ENCODE measurements at places on chromosomes 7 and 10.

- no peak for DNase-seq
Observed at GRCh38 chr10:132452216-132452650, 55.2 kb downstream of the PWWP2B start.

DNA sequence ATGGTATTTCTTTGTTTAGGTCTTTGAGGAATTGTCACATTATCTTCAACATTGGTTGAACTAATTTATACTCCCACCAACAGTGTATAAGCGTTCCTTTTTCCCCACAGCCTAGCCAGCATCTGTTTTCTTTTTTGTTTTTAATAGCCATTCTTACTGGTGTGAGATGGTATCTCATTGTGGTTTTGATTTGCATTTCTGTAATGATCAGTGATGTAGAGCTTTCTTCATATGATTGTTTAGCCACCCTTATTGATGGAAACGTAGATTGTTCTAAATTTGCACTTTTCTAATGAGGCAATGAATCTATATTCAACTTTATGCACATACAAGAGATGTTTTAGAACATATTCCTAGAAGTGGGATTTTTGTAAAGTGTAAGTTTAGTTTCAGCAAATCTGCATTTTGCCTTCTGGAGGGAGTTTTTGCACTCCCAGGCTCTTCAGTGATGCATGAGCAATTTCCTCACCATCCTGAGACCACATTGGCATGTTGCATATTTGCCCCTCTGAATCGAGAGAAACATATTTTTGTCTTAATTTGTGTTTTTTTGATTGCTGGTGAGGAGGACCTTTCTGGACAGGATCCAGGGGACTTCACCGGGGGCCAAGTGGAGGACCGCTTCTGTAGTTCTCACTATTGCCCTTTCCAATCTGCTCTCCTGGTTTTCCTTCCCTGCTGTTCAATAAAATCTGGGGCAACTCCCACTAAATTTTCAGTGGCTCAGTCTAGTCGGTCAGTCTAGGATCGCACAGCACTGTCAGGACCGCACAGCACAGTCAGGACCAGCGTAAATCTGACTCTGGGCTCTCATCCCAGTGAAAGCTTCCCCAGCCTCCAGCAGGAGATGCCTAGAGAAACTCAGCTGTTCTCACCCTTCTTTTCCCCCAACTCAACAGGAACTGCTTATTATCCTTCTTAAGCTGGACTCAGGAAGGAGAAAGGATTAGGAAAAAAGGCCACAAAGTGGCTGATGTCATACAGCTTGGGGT, 157.0 kb downstream of the PTPN20 start:
- DNase-seq = no peak

DNA sequence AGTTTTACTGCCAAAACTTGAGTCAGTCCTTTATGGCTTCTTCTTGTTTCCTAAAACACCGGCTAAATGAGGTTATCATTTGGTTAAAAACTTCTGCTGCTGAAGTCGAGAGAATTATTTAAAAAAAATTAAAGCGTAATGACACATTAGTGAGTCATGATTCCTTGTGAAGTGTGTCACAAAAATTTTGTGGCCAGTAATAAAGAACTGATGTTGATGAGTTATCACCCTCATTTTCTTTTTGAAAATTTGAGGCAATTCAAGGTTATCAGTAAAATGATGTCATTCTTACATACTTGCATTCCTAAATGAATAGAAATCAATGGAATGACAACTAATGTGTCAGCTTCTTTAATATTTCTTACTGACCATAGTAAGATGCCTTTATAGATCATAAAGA, 427.4 kb downstream of the SORCS3 start:
- no peak for DNase-seq

DNA sequence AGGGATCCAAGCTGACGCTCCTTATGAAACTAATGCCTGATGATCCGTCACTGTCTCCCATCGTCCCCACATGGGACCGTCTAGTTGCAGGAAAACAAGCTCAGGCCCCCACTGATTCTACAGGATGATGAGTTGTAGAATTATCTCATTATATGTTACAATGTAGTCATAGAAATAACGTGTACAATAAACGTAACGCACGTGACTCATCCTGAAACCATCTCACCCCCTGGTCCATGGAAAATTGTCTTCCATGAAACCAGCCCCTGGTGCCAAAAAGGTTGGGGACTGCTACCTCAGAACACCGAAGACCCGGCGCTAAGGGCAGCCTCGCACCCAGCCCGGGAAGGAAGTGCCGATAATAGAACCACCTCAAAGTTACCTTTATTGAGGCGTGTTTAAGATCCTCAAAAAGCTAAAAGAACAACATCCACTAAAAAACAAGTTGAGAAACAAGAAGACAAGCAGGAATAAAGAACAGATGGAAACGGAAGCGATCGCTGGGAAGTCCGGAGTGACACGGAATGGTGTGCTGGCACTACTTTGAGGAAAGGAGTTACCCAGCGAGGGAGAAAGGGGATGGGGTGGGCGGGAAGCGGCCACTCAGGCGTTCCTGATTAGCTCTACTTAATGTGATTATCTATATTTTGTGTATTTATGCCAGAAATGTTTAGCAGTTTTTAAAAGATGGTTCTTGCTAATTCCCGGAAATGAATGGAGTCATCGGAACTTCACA, 50.1 kb upstream of the PRKAR1B start:
- DNase-seq = no peak

- DNase-seq = no peak
Observed at GRCh38 chr7:78760620-78761355, 692.7 kb downstream of the MAGI2 start.

- no peak for DNase-seq
Observed at GRCh38 chr10:64115908-64116643, 594.9 kb downstream of the REEP3 start.

- no peak for DNase-seq
Observed at GRCh38 chr7:91628742-91629141, 251.8 kb downstream of the MTERF1 start.

GRCh38 chr7:134813663-134814396, 34.4 kb downstream of the CALD1 start:
- no peak for DNase-seq

- no peak for DNase-seq
Observed at GRCh38 chr7:107012691-107013090, 31.8 kb upstream of the PRKAR2B start.

GRCh38 chr10:50469778-50470193, 154.0 kb downstream of the SGMS1 start:
- DNase-seq = no peak

- DNase-seq = no peak
Observed at GRCh38 chr10:21754410-21755011, 220.5 kb downstream of the MLLT10 start.

DNA sequence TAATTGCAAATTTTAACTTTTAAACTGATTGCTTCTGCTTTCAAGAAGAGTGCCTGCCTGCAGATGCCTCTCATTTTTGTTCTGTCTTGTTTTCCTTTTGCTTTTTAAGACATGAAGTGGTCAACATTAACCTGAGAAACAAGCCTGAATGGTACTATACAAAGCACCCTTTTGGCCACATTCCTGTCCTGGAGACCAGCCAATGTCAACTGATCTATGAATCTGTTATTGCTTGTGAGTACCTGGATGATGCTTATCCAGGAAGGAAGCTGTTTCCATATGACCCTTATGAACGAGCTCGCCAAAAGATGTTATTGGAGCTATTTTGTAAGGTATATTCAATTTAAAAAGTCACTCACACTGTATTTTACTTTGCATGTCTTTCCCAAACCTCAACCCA, 8.8 kb downstream of the GSTO2 start:
- DNase-seq = no peak

DNA sequence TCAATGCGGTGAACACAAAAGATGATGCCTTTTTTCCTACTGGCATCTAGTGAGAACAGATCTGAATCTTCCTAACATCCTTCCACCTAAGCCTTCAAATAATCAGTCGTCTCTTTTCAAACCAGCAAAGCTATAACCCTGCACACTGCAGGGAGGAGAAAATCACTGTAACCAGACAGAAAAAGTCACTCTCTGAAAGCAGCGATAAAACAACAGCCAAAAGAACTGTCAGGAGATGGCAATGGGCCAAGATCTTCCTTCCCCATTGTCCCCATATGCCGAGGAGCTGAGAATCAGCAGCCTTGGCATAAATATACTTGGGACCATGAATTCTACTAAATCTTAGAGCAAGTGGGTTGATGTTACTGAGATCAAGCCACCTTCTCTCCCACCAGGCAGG, 13.1 kb downstream of the FZD9 start:
- no peak for DNase-seq

DNA sequence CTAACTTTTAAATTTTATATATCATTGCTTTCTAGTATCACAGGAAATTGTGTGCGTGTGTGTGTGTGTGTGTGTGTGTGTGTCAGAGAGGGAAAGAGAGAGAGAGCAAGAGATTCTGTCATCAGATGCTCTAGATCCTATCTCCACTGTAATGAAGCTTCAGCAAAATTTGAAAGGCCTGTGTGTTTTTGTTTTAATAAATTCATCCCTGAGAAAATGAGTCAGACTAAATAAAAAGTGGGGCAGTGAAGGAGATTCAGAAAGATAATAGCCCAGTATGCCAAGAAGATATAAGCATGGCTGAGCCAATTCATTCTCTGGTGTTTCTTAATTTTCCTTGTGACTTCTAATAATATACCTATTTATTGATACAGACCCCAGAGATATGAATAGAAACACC, 184.2 kb upstream of the TMEM196 start:
- DNase-seq = no peak

GRCh38 chr10:100061401-100061800, 20.3 kb downstream of the CPN1 start:
- DNase-seq = no peak

DNA sequence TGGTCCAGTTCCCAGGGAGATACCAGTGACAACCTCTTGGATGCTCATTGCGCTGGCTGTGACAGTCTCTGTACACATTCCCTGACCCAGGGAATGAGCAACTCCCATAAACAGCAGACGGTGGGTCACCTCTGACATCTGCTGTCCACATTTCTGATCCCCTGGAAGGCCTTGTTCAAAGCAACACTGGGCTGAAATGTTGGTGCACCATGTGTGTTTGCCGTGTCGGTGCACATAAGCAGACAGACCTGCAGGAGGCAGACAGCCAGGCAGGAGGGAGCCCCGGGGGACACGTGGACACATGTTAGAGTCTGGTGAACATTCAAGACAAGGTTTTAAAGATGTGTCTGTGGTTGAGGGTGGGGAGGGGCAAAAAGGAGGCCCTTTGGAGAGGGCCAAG, 254.9 kb downstream of the PLXNA4 start:
- DNase-seq = no peak

DNA sequence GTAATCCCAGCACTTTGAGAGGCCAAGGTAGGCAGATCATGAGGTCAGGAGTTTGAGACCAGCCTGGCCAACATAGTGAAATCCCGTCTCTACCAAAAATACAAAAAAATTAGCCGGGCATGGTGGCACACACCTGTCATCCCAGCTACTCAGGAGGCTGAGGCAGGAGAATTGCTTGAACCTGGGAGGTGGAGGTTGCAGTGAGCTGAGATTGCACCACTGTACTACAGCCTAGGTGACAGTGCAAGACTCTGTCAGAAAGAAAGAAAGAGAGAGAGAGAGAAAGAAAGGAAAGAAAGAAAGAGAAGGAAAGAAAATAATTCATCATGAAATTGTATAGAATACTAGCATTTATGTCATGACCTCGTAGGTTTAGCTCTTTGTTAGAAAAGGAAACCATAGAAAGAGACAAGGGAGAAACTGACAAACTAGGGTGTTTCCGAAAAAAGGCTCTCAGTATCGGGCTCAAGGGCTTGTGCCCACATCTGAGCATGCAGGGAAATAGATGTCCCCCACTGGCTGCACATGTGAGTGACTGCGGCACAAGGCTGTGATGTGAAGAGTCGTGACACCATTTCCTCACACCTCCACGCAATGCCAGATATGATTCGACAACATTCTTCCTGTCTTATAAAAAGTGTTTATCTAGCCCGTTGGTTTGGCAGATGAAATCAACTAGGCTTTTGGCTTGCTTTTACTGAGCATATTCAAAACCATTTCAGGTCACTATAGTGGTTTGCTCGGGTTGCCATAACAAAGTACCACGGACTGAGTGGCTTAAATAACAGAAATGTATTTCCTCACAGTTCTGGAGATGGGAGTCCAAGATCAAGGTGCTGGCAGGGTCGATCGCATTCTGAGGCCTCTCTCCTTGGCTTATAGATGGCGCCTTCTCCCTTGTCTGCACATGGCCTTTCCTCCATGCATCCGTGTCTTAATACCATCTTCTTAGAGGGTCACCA, 2.0 kb downstream of the SRGN start:
- peak; percentile 55 for DNase-seq
